Fibroblast of the aortic adventitia (primary cell): ENCODE measurements at places on chromosomes 7 and 10.

- no peak for DNase-seq
Measured at GRCh38 chr7:80521809-80522208, 9.9 kb upstream of the GNAT3 start.

DNA sequence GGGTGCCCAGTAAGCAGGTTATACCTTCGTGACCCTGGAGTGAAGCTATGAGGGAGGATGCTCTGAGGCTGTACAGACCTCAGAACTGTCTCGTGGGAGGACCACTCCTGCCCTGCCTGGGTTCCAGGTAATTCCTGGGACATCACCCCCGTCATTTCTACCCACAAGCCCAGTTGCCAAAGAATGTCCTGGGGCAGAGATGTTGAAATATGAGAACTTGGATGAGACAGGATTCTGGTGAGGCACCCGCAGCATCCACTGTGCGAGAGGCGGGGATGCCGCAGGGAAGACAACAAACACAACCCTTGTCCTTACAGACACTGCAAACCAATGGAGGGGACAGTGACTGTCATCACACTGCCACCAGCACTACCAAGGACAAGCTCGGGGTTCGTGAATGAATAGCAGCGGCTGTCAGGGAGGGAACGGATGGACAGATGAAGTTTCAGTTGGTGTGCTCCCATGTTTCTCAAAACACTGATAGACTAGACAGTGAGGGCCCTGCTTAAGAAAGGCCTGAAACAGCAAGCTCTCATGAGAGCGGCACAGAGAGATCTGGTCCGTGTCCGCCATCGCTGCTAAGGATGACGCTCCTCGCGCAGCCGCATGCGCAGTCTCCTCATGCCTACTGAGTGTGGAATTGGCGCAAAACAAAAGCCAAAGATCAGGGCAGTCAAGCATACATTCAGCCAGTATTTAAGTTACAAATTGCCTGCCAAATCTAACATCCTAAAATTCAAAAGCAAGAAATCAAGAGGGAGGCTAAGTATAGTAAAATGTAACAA, 82.0 kb upstream of the RHEB start:
- no peak for DNase-seq

DNA sequence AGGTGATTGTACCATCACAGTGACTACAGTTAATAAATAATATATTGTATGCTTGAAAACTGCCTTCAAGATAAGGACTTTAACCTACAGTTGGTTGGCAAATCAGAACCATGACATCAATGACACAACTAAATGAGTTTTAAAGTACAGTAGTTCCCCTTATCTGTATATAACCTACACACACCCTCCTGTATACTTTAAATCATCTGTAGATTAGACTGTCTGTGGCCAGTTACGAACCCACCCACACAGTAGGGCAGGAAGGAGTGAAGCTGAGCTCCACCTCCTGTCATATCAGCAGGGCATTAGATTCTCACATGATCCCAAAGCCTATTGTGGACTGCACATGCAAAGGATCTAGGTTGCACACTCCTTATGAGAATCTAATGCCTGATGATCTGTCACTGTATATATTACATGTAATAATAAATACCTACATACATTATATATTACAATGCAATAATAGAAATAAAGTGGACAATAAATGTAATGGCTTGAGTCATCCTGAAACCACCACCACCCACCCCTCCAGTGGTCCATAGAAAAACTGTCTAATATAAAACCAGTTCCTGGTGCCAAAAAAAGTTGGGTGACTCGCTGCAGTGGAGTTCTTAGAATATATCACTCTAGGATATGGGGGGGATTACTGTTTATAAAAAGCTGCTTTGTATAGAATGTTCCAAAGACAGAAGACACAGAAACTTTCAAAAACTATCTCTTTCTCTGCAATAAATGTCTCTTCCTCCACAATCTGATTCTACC, 5.6 kb downstream of the TPK1 start:
- peak; percentile 38 for DNase-seq

- DNase-seq: peak; percentile 86
Measured at GRCh38 chr10:92965314-92965713, 95.3 kb upstream of the CYP26C1 start.

GRCh38 chr7:106895246-106895864, 30.3 kb downstream of the PIK3CG start:
- DNase-seq: no peak

- peak; percentile 41 for DNase-seq
Measured at GRCh38 chr7:31432176-31432575, 81.7 kb upstream of the ITPRID1 start.

GRCh38 chr7:95527033-95527775, 41.5 kb downstream of the ASB4 start:
- peak; percentile 63 for DNase-seq

DNA sequence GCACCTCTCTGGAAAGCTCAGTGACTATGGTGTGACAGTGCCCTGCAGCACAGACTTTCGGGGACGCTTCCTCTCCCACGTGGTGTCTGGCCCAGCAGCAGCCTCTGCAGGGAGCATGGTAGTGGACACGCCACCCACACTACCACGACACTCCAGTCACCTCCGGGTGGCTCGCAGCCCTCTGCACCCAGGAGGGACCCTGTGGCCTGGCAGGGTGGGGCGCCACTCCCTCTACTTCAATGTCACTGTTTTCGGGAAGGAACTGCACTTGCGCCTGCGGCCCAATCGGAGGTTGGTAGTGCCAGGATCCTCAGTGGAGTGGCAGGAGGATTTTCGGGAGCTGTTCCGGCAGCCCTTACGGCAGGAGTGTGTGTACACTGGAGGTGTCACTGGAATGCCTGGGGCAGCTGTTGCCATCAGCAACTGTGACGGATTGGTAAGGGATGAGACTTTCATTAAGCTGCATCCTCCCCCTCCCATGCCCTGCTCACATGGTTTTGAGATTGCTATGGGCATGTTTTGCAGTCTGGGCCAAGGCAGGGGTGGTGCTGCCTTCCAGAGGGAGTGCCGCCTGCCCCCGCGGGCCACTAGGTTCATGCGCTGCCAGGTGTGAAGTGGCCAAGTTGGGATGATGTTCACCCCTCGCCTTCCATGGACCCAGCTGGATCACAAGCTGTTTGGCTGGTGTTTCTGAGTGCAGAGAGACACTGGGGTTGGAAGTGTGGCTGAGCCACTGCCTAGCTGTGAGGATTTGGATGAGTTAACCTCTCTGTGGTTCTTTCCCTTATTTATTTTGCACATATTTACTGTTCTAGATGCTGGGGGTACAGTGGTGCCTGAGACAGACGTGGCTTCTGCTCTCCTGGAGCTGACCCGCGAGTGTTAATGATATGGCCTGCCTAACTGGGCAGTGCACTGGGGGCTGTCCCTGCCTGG, 2.5 kb downstream of the ADAMTS14 start:
- no peak for DNase-seq

DNA sequence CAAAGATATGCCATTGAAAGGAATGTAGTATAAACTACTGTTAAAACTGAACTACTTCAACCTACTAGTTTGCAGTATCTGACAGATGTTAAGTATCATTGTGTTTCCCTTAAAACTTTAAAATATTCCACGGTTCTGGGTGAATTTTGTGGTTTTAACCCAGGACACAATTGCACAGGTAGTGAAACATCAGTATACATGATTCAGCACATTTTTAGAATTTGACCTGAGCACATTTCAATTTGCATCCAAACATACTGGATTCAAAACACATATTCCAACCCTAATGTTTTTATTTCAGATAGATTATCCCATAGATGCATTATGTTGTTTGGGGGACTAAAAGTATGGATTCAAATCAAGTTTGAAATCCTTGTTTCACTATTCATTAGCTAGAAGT, 129.9 kb upstream of the ZNF804B start:
- DNase-seq: no peak

GRCh38 chr7:18041191-18041590, 13.5 kb upstream of the PRPS1L1 start:
- no peak for DNase-seq

- DNase-seq: no peak
Measured at GRCh38 chr7:31340051-31340450, 475 bp downstream of the NEUROD6 start.

DNA sequence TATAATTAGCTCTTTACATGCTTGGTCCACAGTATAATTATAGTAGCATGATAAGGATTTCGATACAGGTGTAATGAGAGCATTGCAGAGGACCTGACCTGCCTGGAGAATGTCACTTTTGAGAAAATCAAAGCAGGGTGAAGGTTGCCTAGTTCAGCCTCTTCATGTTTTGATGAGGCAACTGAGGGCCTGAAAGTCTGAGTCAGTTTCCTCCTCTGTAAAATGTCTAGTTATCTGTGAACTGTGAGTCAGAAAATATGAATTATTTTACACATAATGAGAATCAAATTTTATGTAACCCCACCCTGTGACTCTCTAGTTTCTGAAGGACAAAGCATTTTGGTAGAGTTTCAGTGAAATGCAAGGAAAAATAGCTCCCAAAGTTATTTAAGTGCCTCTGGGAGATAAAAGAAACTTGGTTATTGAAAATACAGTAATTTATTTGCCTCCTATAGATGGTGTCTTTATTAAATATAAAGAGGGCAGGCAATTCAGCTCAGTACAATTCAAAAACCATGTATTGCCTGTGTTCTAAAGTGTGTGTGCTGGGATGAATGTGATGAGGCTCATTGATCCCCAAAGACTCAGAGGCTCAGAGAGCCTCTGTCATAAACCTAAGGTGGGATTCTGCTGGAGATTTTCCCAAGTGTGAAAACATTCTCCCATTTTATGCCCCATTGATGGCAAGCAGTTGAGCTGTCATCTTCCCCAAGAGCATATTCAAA, 37.3 kb upstream of the SAMD9L start:
- DNase-seq: peak; percentile 53

DNA sequence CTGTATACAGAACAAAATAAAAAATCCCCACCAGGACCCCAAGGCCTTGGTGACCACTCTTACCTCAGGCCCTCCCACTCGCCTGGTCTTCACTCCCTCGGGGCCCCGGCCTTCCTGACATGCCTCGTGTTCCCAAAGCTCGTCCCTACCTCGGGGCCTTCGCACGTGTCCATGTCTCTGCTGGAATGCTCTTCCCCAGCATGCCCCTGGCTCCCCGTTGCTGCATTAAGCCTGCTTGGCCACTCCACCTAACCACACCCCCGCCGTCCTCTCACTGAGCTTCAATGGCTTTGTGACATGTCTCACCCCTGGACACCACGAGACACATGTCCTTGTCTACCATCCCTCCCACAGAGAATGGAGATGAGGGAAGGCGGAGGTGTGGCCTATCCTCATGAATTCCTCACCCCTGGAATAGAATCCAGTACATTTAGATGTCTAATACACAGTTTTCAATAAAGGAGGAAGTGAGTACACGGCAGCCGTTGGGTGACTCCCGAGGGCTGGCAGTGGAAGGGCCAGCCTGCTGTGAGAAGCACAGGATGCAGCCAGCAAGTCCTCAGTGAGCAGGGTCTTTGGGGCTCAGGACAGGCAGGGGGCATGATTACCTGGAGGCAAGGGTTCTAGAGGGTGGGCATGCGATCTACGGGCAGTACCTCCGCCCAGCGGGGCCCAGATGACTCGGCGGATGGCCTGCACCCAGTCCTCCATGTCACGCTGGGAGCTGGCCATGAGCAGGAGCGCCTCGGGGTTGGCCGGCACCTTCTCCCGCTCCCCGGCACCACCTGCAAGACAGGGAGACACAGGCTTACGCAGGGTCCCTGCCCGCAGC, 125.7 kb downstream of the ARHGAP22 start:
- no peak for DNase-seq

GRCh38 chr10:12279281-12279680, 70.1 kb upstream of the CAMK1D start:
- DNase-seq: no peak

- DNase-seq: peak; percentile 17
Measured at GRCh38 chr10:132492323-132493025, 45.1 kb upstream of the INPP5A start.

DNA sequence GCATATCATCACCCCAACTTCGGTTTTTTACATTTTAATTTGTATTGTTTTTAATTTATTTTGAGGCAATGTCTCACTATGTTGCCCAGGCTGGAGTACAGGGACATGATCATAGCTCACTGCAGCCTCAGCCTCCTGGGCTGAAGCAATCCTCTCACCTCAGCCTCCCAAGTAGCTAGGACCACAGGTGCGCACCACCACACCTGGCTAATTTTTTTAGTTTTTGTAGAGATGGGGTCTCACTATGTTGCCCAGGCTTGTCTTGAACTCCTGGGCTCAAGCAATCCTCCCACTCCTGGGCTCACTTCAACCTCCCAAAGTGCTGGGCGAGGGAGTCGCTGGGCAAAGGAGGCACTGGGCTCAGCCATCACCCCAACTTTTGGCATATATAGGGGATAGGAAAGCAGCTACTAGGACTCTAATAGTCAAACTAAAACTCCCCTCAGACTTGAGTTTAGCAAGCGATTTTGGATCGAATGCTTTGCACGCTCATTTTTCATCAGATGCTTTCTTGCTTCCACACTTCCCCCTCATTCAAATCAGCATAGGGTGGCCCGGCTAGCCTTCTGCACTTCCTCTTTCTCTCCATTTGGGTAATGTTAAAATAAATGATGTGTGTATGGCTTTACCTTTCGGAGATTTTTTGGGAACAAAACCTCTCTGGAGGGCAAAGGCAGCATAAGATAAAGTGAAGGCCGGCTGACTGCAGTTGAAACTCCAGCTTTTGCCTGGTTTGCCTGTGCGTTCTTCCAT, 20.8 kb upstream of the NMT2 start:
- DNase-seq: no peak

DNA sequence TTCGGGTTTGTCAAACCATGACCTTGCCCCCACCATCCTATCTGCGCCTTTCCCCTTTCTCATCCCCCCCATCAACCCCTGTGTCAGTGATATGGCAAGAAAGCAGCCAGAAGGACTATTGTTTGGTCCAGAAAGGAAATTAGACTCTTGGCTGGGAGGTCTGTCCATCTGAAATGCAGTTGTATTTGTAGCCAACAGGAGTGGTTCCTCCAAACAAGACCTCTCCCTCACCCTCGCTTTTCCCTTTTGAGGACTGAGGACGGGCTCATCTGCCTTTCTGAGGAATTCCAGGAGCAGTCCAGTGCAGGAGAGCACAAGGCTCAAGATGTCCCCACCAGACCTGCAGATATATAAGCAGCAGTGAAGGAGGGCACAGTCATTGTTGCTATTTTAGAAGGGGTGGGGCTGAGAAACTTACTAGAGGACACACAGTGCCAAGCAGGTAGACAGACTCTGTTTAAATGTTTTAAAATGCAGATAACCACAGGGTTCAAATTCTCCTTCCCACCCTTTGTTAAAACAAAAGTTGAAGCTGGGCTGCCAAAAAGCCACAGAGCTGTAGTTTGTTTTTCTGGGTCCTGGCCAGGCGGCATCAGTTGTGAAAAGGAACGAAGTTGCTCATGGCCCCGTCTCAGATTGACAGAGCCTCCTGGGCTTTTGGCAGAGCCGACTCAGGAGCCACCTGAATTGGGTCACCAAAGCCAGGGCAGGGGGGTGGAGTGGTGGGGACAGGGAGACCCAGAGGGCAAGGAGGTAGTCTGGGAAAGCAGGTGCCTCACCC, 37.3 kb downstream of the CYP17A1 start:
- peak; percentile 80 for DNase-seq

DNA sequence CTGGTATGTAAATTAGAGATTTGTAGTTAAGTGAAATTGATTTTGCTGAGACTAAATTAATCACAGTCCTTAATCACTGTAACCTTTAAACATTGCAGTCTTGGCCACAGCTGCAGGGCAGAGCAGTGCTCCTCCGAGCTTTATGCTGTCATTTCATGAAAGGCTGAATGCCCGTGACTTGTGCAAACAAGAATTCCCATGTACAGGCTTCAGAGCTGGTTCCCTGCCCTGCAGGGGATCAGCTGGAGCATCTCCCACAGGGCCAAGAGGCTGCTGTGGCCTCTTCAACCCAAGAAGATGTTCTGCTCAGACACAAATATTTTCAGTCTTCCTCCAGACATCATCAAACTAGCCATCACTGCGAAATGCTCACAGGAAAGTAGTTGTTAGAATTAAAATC, 419.1 kb downstream of the AUTS2 start:
- DNase-seq: no peak
